ENCODE measurements at places on chromosomes 4 and X.

GRCh38 chr4:24640366-24640765 is 56.0 kb upstream of the DHX15 start:
- H3K27me3 ChIP-seq = no peaks in the 10 kb centered on the region
- no peaks in the 10 kb centered on the region for H3K4me1 ChIP-seq
- DNase-seq = no peak
- no peaks in the 10 kb centered on the region for H3K36me3 ChIP-seq
- no peak overlapping the region for H3K27ac ChIP-seq
- no peak overlapping the region for H3K4me3 ChIP-seq

DNA sequence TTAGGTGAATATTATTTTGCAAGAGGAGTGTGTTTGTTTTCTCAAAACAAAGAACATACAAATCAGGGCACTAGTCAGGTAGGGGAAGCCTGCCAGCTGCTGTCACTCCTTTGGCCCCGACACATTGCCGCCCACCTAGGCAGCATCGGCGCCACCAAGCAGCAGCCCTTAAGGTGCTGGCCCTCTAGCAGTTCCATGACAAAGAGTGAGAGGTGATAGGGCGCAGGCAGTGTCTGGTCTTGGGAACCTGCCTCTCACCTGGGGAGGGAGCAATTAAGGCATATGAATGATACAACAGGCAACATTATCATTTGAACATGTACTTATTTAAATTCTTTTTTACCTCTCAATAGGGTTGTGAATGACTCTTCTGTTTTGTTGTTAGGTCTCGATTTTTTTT is 135.1 kb downstream of the PLS3 start:
- no peaks in the 10 kb centered on the region for H3K27me3 ChIP-seq
- no peak overlapping the region for H3K27ac ChIP-seq
- H3K4me3 ChIP-seq = no peak overlapping the region
- H3K36me3 ChIP-seq = no peaks in the 10 kb centered on the region

- no peak for DNase-seq
- H3K27me3 ChIP-seq = no peaks in the 10 kb centered on the region
- no peaks in the 10 kb centered on the region for H3K36me3 ChIP-seq
- H3K4me1 ChIP-seq = no peaks in the 10 kb centered on the region
Observed at GRCh38 chrX:28498658-28499057, 88.6 kb upstream of the IL1RAPL1 start.

GRCh38 chr4:81472281-81473182 is 825 bp upstream of the RASGEF1B start:
- H3K4me3 ChIP-seq = peak overlapping the region; percentile 63
- H3K4me1 ChIP-seq = peaks cover 21% of the 10 kb centered on the region
- no peaks in the 10 kb centered on the region for H3K36me3 ChIP-seq
- no peaks in the 10 kb centered on the region for H3K27me3 ChIP-seq

DNA sequence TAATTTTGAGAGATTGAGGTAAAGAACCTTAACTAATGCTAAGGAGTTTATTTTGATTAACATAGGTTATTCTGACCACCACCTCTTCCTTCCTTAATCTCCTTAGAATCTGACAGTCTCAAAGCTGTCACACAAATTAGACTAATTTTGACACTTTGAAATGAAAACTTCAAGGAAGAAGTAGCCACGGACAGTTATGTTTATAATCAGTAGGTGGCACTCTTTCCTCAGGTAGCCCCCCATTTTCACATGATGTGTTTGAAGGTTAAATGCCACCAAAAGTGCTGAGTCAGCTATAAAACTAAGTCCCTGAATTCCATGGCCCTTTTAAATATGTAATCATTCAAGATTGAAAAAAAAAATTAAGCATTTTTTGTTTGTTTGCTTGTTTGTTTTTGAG is 22.4 kb downstream of the TMEM33 start:
- no peaks in the 10 kb centered on the region for H3K36me3 ChIP-seq
- H3K4me1 ChIP-seq = no peaks in the 10 kb centered on the region
- no peaks in the 10 kb centered on the region for H3K27me3 ChIP-seq

DNA sequence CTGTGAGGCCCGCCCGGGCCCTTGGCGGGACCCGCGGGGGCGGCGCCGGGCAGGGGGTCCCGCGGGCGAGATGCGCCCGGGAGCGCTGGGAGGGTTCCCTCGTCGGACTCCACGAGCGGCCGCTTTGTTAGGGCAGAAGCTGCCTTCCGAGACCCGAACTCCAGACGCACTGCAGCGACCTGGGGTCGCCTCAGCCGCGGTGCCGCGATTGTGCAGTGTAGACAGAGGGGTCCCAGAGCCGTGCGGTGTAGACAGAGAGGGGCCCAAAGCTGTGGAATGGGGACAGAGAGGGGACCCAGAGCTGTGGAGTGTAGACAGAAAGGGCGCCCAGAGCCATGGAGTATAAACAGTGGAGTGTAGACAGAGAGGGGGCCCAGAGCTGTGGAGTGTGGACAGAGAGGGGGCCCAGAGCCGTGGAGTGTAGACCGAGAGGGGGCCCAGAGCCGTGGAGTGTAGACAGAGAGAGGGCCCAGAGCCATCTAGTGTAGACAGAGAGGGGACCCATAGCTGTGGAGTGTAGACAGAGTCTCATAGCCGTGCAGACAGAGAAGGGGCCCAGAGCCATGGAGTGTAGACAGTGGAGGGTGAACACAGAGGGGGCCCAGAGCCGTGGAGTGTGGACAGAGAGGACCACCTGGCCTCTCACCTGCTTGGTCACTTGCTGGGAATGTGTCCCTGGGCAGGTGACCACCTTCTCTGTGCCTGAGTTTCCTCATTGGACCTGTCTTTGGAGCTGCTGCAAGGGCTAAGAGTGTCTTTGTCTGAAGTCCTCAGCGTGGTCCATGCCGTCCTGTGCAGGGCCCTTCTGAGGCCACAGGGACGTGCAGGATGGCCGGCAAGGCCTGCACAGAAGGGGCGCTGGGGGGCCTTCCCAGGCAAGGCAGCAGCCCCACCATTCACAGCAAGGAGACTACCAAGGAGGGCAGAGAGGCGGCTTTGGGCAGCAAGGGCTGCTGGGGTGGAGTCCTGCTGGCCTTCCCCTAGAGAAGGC is 875 bp downstream of the RGS12 start:
- peak overlapping the region; percentile 73 for H3K27ac ChIP-seq
- DNase-seq = no peak

DNA sequence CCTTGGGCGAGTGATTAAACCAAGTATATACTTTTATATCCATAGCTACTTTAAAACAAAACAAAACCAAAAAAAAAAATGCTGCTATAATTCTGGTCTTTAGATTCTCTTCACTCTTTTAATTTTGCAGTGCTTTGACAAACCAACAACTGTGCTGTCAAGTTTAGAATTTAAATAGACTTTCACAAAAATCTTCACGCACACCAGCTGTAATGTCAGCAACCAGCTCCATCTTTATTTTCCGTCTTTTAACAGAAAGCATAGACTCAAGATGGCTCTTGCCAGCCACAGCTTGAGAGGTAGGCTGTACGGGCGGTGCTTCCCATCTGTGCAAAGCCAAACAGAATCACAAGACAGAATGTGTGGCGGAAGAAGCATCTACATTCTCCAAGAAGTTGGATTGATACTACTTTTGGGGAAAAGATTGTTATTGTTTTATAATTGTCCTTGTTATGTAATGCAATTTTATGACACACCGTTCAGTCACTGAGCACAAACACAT is 388.3 kb upstream of the MAGEC2 start:
- H3K27me3 ChIP-seq = no peaks in the 10 kb centered on the region
- DNase-seq = no peak
- H3K4me1 ChIP-seq = no peaks in the 10 kb centered on the region
- H3K36me3 ChIP-seq = no peaks in the 10 kb centered on the region

- no peaks in the 10 kb centered on the region for H3K27me3 ChIP-seq
- no peak overlapping the region for H3K4me3 ChIP-seq
- no peaks in the 10 kb centered on the region for H3K4me1 ChIP-seq
- DNase-seq = no peak
- no peak overlapping the region for H3K27ac ChIP-seq
Observed at GRCh38 chr4:168291242-168291641, 27.3 kb downstream of the DDX60 start.

DNA sequence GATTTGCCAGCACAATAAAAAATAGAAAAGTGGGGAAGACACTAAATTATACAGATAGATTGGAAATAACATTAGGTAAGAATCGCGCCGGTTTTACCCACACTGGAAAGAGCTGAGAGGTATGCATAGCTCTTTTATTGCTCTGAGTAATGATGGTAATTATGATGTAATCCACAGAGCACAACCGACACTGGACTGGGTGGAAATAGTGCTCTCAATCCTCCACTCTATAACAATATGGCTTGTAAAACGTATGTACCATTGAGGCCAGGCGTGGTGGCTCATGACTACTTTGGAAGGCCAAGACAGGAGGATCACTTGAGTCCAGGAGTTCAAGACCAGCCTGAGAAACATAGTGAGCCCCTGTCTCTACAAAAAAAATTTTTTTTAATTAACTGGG is 104.3 kb upstream of the RAPGEF2 start:
- no peak overlapping the region for H3K4me3 ChIP-seq
- no peak overlapping the region for H3K27ac ChIP-seq
- no peaks in the 10 kb centered on the region for H3K27me3 ChIP-seq
- DNase-seq = no peak

- H3K36me3 ChIP-seq = no peaks in the 10 kb centered on the region
- no peaks in the 10 kb centered on the region for H3K27me3 ChIP-seq
- H3K27ac ChIP-seq = no peak overlapping the region
- no peak overlapping the region for H3K4me3 ChIP-seq
Observed at GRCh38 chrX:77901506-77901905, 2.2 kb downstream of the COX7B start.

DNA sequence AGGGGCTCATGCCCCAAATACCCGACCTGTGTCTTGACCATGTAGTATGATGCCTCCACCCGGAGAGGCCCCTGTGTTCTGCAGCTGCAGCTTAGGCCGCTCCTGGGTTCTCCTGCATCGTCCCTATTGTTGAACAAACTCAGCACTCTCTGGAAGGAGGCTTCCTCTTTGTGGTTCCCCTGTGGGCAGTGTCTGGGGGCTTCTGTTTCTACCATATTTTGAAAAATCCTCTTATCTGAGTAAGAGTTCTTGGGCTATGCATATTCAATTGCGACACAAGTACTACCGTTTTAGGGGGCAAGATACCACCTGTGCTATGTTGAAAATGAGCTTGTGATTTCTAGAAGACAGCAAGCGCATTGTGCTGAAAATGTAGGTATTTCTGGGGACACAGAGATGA is 276.6 kb downstream of the DHRSX start:
- no peak for DNase-seq
- H3K36me3 ChIP-seq = peaks cover 19% of the 10 kb centered on the region
- H3K27me3 ChIP-seq = no peaks in the 10 kb centered on the region
- H3K27ac ChIP-seq = no peak overlapping the region
- H3K4me3 ChIP-seq = no peak overlapping the region

DNA sequence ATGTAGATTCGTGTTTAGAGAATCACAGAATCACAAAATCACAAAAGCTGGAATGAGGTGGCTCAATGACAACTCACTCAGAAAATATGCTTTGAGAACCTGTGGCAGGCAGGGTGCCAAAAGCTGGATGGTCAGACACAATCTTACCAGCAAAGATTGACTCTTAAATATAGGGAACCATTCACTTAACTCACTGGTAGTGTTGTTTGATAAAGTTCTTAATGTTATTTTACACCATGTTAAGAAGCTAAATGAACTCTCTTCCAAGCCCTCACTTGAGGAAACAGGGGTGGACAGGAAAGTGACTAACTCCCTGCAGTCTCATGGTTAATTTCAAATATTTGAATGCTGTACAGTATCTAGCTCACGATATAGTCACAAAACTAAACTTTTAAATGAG is 5.7 kb upstream of the SCOC start:
- no peak overlapping the region for H3K4me3 ChIP-seq
- H3K4me1 ChIP-seq = peaks cover 5% of the 10 kb centered on the region
- H3K36me3 ChIP-seq = no peaks in the 10 kb centered on the region

GRCh38 chrX:125289920-125290319 is 29.8 kb upstream of the TEX13C start:
- H3K27ac ChIP-seq = no peak overlapping the region
- no peaks in the 10 kb centered on the region for H3K36me3 ChIP-seq
- DNase-seq = no peak

- no peaks in the 10 kb centered on the region for H3K27me3 ChIP-seq
- no peaks in the 10 kb centered on the region for H3K36me3 ChIP-seq
- no peak overlapping the region for H3K4me3 ChIP-seq
- H3K4me1 ChIP-seq = no peaks in the 10 kb centered on the region
- no peak overlapping the region for H3K27ac ChIP-seq
Observed at GRCh38 chrX:10039821-10040793, 72.9 kb downstream of the CLDN34 start.

GRCh38 chr4:65623506-65623905 is 46.8 kb downstream of the EPHA5 start:
- H3K27ac ChIP-seq = no peak overlapping the region
- H3K27me3 ChIP-seq = no peaks in the 10 kb centered on the region
- DNase-seq = no peak
- no peaks in the 10 kb centered on the region for H3K4me1 ChIP-seq
- H3K36me3 ChIP-seq = no peaks in the 10 kb centered on the region

GRCh38 chr4:81806485-81806884 is 334.8 kb upstream of the RASGEF1B start:
- H3K27me3 ChIP-seq = no peaks in the 10 kb centered on the region
- H3K36me3 ChIP-seq = no peaks in the 10 kb centered on the region
- no peak overlapping the region for H3K27ac ChIP-seq
- DNase-seq = no peak

DNA sequence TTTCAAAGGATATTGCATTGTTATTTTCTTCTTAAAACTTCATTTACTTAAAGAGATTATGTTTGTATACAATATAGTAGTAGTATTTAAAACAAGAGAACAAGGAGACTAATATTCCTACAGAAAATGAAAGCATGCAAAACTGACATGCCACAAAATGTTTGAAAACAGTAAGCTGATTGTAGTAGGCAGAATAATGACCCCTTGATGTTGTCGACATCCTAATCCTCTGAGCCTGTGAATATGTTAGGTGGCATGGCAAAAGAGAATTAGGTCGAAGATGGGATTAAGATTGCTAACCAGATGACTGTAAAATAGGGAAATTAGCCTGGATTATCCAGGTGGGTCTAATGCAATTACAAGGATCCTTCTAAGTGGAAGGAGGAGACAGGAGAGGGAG is 522.2 kb upstream of the NR3C2 start:
- no peaks in the 10 kb centered on the region for H3K27me3 ChIP-seq
- no peak overlapping the region for H3K27ac ChIP-seq
- H3K36me3 ChIP-seq = no peaks in the 10 kb centered on the region
- no peak for DNase-seq
- no peaks in the 10 kb centered on the region for H3K4me1 ChIP-seq

DNA sequence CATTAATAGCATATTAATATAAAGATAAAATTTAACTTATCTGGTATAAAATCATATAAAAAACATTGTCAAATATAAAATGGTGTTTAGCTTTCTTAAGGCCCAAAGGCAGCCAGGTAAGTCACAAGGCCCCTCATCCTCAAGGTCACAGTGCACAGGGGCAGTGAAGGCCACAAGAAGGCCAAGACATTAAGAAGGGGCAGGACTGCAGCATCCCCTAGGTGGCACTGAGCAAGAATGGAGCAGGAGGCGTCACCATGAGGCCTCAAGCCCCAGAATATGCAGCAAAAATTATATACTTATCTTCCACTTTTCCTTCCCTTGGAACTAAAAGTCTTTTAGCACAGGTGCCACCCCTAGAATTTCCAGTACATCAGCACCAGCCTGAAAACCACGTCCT is 49.5 kb upstream of the MAGEA8 start:
- no peak overlapping the region for H3K4me3 ChIP-seq
- no peaks in the 10 kb centered on the region for H3K4me1 ChIP-seq
- DNase-seq = no peak
- H3K36me3 ChIP-seq = no peaks in the 10 kb centered on the region
- H3K27me3 ChIP-seq = no peaks in the 10 kb centered on the region

- H3K36me3 ChIP-seq = no peaks in the 10 kb centered on the region
- H3K27me3 ChIP-seq = no peaks in the 10 kb centered on the region
- no peak for DNase-seq
Observed at GRCh38 chr4:74095482-74095881, 3.5 kb downstream of the CXCL2 start.
